Lower lobe of right lung (tissue), 2 donors: ENCODE measurements at places on chromosomes 7 and 10. TPM values are rescaled to one million over a fixed set of nuclear protein-coding genes. Genes with fewer than 3 reads are reported as not detected.
A peak's percentile ranks its signal among the peaks of the same experiment; 100 is the strongest.

The MMP21 gene
- total RNA-seq = not detected

The TECPR1 gene
- total RNA-seq = 50.1 TPM

DNA sequence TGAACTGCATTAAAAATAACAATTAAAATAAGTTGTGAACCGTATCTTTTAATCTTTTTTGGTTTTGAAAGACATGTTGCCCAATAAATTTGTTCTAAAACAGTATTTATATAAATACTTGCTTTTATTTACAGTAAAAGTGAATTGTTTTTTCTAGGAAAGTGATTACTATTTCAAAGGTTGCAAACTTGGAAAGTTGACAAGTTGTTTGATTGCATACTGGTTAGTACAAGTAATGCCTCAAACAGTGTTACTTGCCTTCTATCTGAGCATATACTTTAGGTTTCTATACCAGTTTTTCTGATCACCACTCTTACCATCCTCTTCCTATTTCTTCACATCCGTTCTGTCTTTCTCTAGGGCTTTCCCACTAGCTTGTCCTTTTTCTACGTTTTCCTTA, 212.6 kb downstream of the FOXP2 start:
- DNase-seq = no peak
- no peaks in the 10 kb centered on the region for H3K4me1 ChIP-seq
- no peaks in the 10 kb centered on the region for H3K36me3 ChIP-seq
- no peak overlapping the region for H3K4me3 ChIP-seq
- H3K27ac ChIP-seq = no peak overlapping the region

DNA sequence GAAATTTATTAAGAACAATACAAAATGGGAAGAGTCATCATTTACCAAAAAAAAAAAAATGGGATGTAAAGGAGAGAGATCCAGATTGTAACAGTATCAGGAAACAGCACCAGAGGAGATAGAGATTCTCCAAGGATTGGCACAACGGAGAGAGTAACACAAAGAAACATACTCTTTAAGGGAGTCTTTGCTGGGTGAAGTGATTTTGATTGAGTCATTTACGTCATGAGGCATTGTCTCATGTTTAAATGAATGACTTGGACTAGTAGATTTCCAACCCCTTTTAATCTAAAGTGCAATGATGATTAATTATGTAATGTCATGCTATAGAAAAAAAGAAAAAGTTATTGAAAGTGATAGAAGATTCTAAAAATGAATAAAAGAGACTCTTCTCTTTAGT, 68.8 kb downstream of the ITGB8 start:
- H3K27ac ChIP-seq = no peak overlapping the region
- H3K27me3 ChIP-seq = no peaks in the 10 kb centered on the region
- DNase-seq = no peak
- no peaks in the 10 kb centered on the region for H3K36me3 ChIP-seq
- no peaks in the 10 kb centered on the region for H3K4me1 ChIP-seq
- no peak overlapping the region for H3K4me3 ChIP-seq

DNA sequence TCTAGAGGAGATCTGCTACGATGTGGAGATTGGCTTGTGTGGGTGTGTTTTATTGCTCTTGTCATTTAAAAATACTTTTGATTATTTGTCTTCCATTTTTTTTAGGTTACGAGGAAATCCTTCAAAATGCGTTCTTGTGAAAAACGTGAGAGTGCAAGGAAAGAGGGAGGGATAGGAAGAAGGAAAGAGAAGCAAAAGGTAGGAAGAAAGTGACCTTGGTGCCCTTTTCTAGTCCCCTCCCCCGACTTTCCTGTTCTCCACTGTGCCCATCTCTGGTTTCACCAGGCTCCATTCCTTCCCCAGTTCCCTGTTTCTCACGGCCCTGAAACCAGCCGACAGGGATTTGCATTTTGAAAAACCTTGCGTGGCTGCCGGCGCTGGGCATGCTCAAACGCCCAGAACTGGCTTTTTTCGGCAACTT, 506 bp upstream of the GNAI1 start:
- peak overlapping the region; percentile 95 for H3K4me3 ChIP-seq
- DNase-seq = peak; percentile 67
- peak overlapping the region; percentile 87 for H3K27ac ChIP-seq
- H3K27me3 ChIP-seq = no peaks in the 10 kb centered on the region

DNA sequence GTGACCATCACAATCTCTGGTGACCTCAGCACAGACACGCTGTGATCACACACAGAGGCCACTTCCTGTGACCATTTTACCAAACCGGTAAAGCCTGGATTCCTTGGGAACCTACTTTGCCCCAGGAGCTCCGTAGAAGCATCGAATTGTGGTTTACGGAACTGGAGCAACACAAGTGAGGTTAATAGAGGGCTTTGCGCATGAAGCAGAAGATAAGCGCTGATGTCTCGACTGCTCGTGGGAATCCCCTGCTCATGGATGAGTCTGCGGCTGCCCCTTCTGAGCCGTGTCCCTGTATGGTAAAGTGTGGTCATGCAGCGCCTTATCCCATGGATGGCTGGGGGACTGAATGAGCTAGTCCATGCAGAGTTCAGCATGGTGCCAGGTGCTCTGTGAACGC, 53.6 kb downstream of the VIPR2 start:
- DNase-seq = no peak
- H3K36me3 ChIP-seq = no peaks in the 10 kb centered on the region
- H3K27me3 ChIP-seq = no peaks in the 10 kb centered on the region
- no peak overlapping the region for H3K4me3 ChIP-seq
- H3K4me1 ChIP-seq = no peaks in the 10 kb centered on the region
- H3K27ac ChIP-seq = no peak overlapping the region
